ENCODE measurements at places on chromosomes 4 and X.

DNA sequence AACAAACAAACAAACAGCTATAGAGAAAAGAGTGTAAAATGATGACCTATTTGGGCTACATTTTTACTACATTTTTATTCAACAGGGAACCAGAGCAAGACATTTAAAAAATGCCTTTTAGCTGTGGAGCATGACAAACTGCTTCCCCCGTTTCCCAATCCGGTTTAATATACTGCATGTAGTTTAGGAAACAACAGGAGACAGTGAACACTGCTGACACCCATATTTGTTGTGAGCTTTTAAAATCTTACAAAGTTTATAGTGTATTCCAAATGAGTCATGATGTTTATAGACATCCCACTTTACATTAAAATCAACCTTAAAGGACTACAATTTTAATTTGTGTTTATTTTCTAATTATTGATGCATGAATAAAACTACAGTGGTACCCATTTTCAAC lies 1238.3 kb downstream of the TECRL start:
- no peak for DNase-seq

- no peak for DNase-seq
These were observed 991.4 kb upstream of the PABPC4L start for GRCh38 chr4:135192751-135193535.

DNA sequence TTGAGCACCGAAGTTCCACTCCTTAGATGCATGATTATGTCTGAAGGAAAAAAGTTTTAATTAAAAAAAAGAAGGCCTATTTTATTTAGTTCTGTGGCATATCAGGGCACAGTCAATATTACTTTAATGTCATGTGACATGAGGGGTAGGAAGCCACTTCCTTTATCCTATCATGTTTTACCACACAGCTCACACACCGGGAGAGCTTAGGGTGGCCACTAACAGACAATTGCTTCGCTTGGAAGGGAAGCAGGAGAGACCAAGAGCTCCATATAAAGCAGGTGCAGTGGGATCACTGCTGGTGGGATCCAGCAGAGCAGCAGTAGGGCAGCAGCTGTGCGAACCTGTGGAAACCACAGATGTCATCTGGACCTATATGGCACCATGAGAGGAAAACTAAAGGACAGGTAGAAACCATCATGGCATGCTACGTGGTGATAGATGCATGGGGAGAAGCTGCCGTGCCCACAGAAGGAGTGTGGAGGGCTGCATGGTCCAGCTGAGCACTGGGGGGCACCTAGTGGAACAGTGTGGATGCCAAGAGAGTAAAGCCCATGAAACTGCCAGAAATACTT lies 52.0 kb downstream of the DTHD1 start:
- no peak for DNase-seq

- no peak for DNase-seq
These were observed 105.2 kb downstream of the GASK1B start for GRCh38 chr4:158067646-158068045.

GRCh38 chr4:121072224-121073003 lies at the start of gene NDNF:
Gene NDNF, minus strand, starts transcription at chr4:121072535. Its CDS starts 26,698 bp downstream, at chr4:121045837.
- peak; percentile 39 for DNase-seq

GRCh38 chr4:103307453-103308247 lies 109.5 kb upstream of the CENPE start:
- DNase-seq, result no peak

- no peak for DNase-seq
These were observed 26.1 kb downstream of the TKTL2 start for GRCh38 chr4:163447481-163447880.

DNA sequence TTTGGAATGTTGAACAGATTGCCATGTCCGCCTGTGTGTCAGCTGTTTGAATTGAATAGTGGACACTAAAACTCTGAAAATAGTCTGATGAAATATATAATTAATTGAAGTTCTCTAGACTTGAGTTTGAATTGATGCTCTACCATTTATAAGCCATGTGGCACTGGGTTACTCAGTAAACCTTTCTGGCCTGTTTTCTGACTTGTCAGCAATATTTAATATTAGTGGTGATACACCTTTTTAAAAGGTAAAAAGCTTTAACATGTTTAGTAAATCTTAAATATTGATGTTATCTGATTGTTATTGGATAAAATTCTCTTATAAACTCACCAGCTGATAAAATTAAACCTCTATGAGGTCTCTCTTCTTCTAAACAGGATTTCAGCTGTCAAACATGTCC lies 695.4 kb upstream of the HS3ST1 start:
- DNase-seq, result no peak

GRCh38 chr4:153465615-153466080 lies 512 bp upstream of the TMEM131L start:
- no peak for DNase-seq

GRCh38 chr4:27016551-27016950 lies 155.9 kb downstream of the STIM2 start:
- no peak for DNase-seq

DNA sequence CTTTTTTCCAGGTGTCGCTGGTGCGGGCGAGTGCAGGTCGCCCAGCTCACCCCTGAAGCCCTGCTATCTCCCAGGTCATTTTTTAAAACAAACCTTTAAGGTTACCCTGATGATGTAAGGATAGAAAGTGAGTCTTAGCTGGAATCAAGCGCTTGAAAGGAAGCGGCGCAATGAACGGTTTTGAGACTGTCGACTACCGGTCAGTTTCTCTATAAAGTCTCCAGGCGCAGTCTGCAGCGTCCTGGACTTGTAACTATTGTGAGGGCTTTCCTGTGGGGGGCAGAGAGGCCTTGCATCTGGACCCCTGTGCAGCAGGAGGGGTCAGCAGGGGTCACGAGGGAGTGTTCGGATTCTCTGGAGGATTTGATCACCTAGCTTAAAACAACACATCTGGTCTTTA lies 1.6 kb downstream of the KIT start:
- no peak for DNase-seq

GRCh38 chr4:176971576-176972115 lies 178.9 kb upstream of the VEGFC start:
- no peak for DNase-seq

GRCh38 chr4:101345596-101346350 lies 1.6 kb downstream of the PPP3CA start:
- DNase-seq, result peak; percentile 38

GRCh38 chrX:47129899-47130358 lies 14.6 kb downstream of the NDUFB11 start:
- DNase-seq, result no peak

GRCh38 chr4:135249024-135249423 lies 1047.4 kb upstream of the PABPC4L start:
- DNase-seq, result no peak

GRCh38 chrX:2609431-2610238 lies 81.5 kb upstream of the CD99 start:
- DNase-seq, result no peak

All from activated T-cell treated with anti-CD3 and anti-CD28 coated beads for 24 hours (primary cell).